Stimulated activated CD8-positive, alpha-beta memory T cell treated with anti-CD3 and anti-CD28 coated beads, Interleukin-7, amount 100 ng/mL, for 1 hour (primary cell): ENCODE measurements at places on chromosomes 4 and X.

- no peak for DNase-seq
Measured at GRCh38 chr4:71698141-71698540, 85.7 kb downstream of the GC start.

DNA sequence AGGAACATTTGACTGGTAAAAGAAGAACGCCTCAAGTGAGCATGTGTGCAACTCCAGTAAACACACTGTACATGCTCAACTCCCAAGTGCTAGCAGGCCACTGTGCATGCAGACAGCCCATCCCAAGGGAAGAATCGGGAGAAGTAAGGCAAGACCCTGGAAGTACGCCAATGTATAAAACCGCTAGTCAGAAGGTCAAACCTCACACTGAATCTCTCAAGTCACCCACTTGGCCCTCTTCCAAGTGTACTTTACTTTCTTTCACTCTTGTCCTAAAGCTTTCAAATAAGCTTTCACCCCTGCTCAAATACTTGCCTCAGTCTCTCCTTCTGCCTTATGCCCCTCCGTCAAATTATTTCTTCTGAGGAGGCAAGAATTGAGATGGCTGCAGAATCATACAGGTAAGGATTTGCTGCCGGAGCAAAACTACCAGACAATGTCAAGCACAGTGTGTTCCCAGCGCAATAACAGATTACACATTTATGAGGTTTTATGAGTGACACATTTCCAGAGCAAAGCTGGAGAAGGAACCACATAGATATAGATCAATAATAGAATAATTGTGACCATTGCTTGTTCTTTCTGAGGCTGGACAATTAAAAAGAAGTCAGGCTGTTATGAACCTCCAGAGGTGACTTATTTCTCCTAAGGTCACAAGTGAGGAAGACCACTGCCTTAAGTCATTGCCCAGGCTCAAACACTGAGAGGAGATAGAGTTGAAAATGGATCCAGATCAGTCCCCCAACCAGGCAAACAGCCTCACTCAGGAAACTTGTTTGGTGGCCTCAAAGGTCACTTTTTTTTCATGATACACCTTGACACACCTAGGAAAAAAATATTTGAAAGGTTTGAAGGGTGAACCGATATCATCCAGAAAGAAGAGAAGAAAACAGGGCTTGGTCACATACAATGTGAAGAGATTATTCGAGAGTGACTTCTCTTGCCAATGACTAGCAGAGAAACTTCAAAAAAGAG is 26.3 kb downstream of the CXCL1 start:
- no peak for DNase-seq

- DNase-seq, result no peak
Measured at GRCh38 chr4:83510442-83510841, 25.5 kb upstream of the GPAT3 start.

GRCh38 chrX:102652031-102652688 is 877 bp downstream of the GPRASP1 start:
- no peak for DNase-seq

DNA sequence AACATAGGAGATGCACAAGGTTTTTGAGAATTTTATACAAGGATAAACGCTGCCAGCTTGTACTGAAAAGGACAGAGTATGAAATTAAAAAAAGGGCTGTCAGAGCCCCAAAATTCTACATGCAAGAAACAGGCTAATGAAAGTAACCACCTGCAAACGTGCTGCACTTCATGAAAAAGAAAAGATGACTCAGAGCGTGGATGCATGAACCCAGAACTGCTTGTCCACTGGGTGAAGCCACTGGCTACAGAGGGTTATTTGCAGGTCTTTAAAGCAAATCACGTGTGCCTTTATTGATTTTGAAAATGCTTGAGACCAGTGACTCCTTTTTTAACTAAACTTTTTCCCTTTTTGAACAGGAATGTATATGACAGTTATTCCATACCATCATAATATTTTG is 25.3 kb upstream of the FRMD7 start:
- DNase-seq, result no peak

DNA sequence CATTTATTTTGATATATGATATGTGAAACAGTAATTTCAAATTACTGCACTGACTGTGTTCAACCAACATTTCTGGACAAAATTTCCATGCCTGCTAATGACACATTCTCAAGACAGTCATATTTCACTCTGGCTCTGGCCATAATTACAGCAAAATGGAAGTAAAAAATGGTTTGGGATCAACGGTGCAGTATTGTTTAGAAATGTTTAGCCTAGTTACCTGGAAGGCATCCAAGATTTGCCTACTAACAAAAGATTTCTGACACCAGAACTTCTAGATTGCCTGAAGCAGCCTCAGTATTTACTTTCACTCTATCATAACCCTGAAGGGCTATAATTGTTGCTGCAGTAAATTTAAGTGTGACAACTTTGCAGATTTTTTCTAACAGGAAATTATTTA is 416.3 kb downstream of the PCDH10 start:
- no peak for DNase-seq

DNA sequence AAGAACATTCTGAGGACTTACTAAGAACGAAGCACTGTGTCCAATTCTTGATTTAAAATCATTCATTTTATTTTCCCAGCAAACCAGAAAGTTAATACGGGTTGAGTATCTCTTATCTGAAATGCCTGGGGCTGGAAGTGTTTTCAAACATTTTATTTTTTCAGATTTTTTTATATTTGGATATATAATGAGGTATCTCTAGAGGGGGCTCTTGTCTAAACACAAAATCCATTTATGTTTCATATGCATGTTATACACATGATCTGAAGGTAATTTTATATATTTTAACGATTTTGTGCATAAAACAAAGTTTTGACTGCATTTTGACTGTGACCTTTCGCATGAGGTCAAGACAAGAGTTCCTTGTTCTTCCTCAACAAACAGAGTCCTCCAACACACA is 320.9 kb downstream of the ASMT start:
- DNase-seq, result no peak

- no peak for DNase-seq
Measured at GRCh38 chr4:145487631-145488030, 6.0 kb downstream of the SMAD1 start.

- no peak for DNase-seq
Measured at GRCh38 chr4:188839704-188840103, 700.5 kb downstream of the TRIML1 start.

GRCh38 chr4:77104791-77105540 is 29.2 kb upstream of the CCNI start:
- DNase-seq, result no peak

DNA sequence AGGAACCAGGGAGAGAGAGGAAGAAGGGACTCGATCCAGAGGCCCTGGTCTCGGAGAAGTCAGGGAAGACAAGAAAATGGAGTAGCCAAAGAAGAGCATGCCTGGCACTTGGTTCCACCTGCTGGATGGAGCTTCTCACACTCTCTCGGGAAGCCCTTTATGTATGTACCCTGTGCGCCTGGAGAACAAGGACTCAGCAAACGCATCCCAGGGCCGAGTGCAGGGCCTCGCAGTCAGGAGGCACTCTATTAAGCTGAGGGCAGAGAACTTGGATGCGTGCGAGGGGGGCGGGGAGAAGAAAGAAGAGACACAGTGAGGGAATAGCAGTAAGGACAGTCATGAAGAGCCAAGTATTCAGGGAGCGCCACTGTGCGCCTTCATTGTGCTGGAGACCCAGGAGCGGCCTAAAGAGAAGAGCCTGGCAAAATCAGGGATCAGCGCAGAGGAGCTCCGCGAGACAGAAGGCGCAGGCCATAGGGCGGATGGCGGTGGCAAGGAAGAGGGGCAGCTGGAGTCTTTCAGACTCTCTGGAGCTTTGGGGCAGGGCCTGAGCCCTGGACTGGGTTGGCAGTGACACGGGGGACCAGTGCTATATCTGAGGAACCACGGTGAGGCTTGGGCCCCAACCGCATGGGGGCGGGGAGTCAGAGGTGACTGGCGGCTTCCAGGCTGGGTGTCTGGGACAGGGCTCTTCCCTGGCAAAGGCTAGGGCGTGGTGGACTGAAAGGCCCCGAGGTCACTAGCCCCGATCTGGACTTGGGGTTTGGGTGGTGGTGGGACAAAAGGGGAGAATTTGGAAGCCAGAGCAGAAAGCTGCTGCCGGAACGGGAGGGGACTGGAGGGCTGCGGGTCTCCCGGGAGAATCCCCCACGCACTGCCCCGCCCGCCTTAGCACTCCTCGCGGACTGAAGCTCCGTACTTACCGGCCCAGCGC is 1.9 kb upstream of the SEPTIN6 start:
- no peak for DNase-seq

- DNase-seq, result no peak
Measured at GRCh38 chrX:107576841-107577240, 51.5 kb upstream of the PRPS1 start.

- DNase-seq, result no peak
Measured at GRCh38 chr4:159104694-159105414, 2.0 kb downstream of the RAPGEF2 start.

- DNase-seq, result no peak
Measured at GRCh38 chr4:81881855-81882621, 410.3 kb upstream of the RASGEF1B start.

DNA sequence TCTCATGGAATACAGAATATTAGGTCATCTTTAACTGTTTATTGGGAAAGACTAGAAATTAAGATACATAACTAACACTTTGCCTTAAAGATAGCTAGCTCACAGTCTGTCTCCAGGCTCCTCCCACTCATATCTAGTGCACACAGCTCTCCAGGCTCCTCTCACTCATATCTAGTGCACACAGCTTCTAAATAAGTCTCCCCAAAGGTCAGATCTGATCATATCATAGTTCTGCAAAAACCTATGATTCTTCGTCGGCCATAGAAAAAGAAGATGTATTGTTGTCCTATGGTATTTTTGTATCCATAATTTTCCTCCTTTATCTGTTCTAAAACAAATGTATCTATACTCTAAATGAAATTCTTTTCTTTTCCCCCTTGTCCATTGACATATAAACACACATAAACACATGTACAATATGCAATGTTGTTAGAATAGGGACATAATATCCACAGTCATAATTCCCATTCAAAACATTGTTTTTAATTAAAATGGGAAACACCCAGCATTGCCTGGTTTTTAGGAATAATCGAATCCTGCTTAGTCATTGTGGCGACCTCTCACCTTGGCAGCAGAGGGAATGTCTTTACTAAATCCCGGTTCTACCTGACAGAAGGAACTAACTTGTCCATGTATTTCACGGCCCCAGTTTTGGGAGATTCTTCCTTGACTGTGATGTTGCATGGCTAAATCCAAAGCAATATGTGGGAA is 1282.0 kb downstream of the PCDH7 start:
- no peak for DNase-seq

- DNase-seq, result no peak
Measured at GRCh38 chr4:137226900-137227299, 305.4 kb downstream of the PCDH18 start.

GRCh38 chr4:176563591-176563990 is 229.1 kb downstream of the VEGFC start:
- no peak for DNase-seq

DNA sequence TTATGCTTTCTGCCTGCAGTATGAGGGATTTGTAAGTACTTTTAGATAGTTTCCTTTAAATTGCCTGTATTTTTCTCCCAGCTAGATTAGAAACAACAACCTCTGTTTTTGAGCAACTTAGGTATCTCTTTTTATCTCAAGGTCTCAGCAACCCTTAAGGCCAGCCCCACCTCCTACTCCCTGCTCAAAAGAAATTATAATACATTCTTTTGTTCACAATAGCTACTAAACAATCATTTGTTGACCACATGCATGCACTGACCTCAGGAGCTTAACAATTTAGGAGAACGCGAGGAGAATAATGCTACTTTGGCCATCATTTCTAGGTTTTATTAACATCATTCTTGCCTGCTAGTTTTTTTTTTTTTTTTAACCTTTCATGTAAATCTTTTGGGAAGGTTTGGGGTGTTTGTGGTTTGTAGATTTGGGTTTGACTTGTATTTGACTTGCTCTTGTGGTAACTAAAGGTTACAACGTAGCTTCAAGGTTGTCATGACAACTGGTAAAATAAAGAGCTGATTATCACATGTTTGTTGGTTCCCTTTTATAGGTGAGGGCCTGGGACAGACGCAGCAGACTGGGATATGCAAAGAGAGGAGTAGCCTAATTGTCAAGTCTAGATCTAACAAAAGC is 145.4 kb upstream of the PLAC1 start:
- no peak for DNase-seq

DNA sequence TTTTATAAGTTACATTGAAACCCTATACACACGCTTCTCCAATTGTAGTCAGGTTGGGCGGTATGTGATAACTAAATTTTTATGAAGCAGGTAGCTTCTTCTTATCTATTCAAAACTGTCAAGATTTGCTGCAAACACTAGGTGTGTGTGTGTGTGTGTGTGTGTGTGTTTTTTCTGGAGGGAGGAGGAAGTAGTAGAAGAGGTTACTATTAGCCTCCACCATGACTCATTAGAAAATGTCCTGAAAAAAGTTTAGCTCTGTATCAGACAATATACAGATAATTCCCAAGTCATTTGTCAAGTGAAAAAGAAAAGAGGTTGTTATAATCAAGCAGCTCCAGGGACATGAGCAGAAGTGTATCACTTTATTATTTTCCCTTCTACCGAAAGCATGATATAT is 33.9 kb downstream of the PCDH7 start:
- DNase-seq, result no peak

- DNase-seq, result no peak
Measured at GRCh38 chrX:30153175-30153880, 62.0 kb upstream of the MAGEB2 start.

DNA sequence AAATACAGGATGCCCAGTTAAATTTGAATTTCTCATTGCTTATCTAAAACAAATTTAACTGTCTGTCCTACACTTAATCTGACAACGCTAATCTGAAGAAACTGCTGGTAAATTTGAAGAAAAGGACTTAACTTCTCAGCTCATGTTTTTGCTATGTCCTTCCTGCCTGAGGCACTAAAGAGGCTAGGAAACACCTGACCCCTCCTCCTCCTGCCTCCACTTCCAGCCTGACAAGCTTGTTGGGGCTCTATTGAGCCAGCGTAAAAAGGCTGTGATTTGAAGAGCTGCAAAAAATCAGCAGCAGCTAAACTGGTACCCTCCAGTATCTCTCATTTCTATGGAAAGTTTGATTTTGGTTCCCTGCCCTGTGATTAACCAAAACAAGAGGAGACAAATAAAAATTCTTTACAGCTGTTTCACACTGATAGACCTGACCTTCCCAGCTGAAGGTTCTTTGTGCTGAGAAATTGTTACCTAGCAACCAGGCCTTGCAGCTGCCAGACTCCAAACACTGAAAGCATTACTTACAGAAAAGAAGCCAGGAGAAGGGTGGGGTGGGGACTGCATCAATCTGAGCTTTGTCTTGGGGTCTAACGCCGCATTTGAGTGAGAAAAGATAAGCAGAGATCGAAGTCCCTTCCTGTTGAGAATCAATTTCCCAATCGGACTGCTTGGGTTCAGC is 35.0 kb downstream of the DCX start:
- DNase-seq, result no peak

- DNase-seq, result no peak
Measured at GRCh38 chr4:165548702-165549101, 169.9 kb downstream of the CPE start.

DNA sequence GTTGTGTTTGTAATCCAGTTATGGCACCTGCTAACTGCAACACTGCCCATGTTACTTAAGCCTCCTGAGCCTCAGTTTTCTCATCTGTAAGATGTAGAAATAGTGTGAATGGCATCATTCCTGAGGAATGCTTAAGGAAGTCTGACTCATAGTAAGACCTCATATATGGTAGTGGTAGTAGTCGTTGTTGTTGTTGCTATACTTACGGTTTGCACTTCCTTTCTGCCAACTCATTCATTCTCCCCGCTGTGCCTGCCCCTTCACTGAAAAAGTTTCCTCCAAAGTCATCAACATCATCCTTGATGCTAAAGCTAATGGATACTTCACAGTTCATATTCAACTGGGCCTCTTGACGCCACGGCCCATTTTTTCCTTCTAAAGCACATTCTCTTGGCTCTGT is 54.2 kb upstream of the SPANXN3 start:
- no peak for DNase-seq
